Cardiac ventricle fibroblast (primary cell): ENCODE measurements at places on chromosomes 6 and 20. TPM values are rescaled to one million over a fixed set of nuclear protein-coding genes. Genes with fewer than 3 reads are reported as not detected.

Gene NUP43
- 24.4 and 27.1 TPM in 2 replicates for total RNA-seq

Gene RSPH3
- total RNA-seq, result 5.5 and 5.8 TPM in 2 replicates

Gene ADGRF5
- total RNA-seq, result 3.8 and 5.1 TPM in 2 replicates

Gene RNF144B
- 0.56 and 0.64 TPM in 2 replicates for total RNA-seq
